H9 (cell line): ENCODE measurements at places on chromosomes 5 and 9. TPM values are rescaled to one million over a fixed set of nuclear protein-coding genes. Genes with fewer than 3 reads are reported as not detected.

Gene INSL6
- total RNA-seq, result not detected in 2 replicates

Gene IL4
- total RNA-seq, result not detected in 2 replicates

- no peak for DNase-seq
Measured at GRCh38 chr5:40685193-40685592, 5.5 kb downstream of the PTGER4 start.

GRCh38 chr5:40776658-40776977 is 20.9 kb upstream of the TTC33 start:
- no peak for DNase-seq

- DNase-seq, result no peak
Measured at GRCh38 chr9:106106396-106106795, 412.1 kb downstream of the TMEM38B start.

GRCh38 chr9:89803403-89803802 is 198.6 kb downstream of the GADD45G start:
- no peak for DNase-seq

DNA sequence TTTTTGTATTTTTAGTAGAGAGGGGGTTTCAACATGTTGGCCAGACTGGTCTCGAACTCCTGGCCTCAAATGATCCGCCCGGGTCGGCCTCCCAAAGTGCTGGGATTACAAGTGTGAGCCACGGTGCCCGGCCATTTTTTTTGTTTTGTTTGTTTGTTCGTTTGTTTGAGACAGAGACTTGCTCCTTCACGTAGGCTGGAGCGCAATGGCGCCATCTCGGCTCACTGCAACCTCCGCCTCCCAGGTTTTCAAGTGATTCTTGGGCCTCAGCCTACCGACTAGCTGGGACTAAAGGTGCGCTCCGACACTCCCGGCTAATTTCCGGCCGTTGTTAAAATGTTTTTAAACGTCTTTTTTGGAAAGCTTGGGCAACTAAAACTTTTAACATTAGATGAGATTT is 54.0 kb downstream of the SHOC1 start:
- DNase-seq, result peak; percentile 68

- no peak for DNase-seq
Measured at GRCh38 chr5:41817625-41818301, 52.5 kb downstream of the OXCT1 start.

GRCh38 chr5:90551376-90551775 is 7.2 kb upstream of the ADGRV1 start:
- DNase-seq, result no peak

DNA sequence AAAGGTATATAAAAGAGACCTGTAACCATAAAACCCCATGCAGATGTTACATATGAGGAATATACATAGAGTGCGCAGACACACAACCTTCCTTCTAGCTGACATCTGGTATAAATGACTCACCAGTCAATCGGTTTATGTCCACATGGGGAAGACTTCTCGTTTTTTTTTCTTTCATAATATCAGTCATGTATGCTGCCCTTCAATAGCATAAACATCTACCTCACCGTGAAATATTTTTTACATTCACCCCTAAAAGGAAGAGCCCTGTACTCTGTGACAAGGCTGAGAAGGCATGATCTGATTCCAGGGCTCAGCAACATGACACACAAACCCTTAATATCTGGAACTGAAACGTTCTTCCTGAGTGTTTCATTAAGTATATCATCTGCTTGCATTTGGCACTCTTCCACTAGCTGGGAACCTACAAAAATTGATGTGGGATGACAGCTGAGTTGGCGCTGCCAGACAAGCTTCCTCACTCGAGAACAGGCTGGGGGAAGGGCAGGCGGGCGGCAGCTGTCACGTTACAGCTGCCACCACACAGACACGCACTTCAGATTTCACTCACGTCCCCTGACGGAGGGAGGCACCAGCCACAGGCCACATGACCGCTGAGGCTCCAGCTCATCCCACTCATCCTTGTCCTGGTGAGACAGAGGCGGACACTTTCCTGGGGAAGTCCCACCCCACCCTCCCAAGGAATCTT is 74.2 kb downstream of the SHB start:
- no peak for DNase-seq
